ENCODE measurements at places on chromosomes 11 and 22. TPM values are rescaled to one million over a fixed set of nuclear protein-coding genes. Genes with fewer than 3 reads are reported as not detected.

GRCh38 chr11:88326099-88326498 lies 11.4 kb downstream of the CTSC start:
- DNase-seq, result no peak

GRCh38 chr22:49795521-49795920 lies 32.2 kb downstream of the BRD1 start:
- no peak for DNase-seq

DNA sequence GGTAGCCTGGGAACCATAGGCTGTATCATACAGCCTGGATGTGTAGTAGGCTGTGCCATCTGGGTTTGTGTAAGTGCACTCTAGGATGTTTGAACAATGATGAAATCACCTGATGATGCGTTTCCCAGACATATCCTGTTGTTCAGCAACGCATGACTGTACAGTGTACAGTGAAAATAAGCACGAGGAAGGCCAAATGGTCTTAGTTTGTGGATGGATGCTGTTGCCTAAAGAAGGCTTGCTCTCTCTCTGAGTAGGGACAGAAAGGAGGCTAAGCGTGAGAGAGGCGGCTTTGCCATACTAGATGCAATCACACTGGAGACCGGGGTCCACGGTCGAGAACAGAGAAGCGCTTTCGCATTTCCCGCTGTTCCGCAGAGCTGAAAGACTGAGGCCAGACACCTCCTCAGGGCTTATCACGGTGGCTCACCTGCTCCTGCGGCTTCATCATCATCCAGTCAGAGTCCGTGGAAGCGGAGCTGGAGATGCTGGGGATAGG lies 27.6 kb upstream of the APLP2 start:
- no peak for DNase-seq

- no peak for DNase-seq
These were observed 4.5 kb downstream of the FXYD2 start for GRCh38 chr11:117820071-117820470.

DNA sequence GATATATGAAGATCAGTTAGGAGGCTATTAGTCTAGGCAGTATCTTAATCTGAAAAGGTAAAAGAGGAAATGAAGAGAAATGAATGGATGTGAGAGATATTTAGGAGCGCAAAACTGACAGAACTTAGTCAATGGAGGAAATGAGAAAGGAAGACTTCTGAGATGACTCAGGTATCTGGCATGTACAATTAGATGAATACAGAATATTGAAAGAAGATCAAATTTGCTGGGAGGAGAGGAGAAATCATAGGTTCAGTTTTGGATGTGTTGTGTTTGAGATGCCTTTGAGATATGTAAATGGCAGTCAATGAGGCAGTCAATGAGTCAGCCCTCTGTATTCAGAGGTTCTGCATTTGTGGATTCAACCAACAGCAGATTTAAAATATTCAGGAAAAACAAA lies 42.9 kb upstream of the GAB2 start:
- DNase-seq, result no peak

- DNase-seq, result no peak
These were observed 14.7 kb downstream of the SULT4A1 start for GRCh38 chr22:43847376-43848289.

GRCh38 chr22:44583061-44583760 lies 85.2 kb upstream of the RTL6 start:
- DNase-seq, result peak; percentile 19

- DNase-seq, result peak; percentile 68
These were observed 98.8 kb downstream of the MED15 start for GRCh38 chr22:20606041-20606783.

DNA sequence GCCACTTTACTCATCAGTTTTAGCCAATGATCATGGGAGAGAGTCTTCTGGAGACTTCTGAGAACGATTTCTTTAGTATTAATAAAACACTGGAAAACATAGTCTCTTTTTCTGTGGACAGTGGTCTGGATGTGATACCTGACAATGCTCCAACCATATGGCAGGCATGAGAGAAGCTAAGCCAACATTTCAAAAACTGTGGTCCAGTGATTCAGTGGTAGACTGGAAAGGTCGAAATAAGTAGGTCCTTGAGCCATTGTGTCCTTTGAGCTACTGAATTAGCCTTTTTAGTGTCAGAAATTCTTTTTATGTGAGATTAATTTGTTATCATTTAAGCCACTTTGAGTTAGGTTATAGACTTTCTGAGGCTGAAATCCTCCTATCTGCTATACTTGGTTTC lies 197.7 kb upstream of the CTSC start:
- no peak for DNase-seq

- DNase-seq, result no peak
These were observed 20.6 kb upstream of the DAGLA start for GRCh38 chr11:61659413-61660196.

- DNase-seq, result no peak
These were observed 120.0 kb upstream of the SERPIND1 start for GRCh38 chr22:20653795-20654342.

DNA sequence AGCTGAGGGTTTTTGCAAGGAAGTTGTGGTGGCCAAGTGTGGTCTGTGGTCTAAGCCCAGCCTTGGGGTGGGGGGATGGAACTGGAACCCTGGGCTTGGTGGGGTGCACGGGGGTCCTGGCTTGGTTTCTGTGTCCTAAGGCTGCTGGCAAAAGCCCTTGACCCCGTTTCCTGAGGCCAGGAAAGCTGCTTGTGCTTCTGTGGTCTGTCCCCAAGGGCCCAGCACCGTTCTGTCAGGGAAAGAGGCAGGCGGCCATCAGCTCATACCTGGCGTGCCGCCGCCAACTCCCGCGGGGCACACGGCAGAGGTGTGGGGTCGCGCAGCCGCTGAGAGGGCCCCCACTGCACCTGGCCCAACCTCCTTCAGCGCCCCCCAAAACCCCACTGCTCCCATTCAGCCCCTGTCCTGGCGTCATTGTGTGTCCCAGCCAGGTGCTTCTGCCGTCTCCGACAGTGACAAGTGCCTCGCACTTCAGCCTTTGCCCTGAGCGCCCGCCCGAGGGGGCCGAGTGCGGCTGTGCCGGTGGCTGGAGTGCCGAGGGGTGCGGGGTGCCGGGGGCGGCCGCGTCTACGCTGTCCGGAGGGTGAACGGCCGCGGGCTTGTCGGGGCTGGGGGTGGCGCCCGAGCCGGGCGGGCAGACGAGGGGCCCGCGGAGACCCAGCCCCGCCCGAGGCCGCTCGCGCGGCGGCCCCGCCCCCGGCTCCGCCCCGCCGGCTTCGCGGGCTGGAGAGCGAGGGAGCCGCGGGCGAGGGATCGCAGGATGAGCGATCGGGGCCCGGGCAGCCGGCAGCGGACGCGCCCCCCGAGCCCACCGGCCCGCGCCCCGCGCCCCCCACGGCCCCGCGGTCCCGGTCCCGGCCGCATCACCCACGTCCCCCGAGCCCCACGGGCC lies at the start of gene CNIH2:
Gene CNIH2 (plus strand): TSS at position 705 of the 892 bp plus-strand sequence. CDS start 282 bp downstream, outside the sequence.
- peak; percentile 69 for DNase-seq

DNA sequence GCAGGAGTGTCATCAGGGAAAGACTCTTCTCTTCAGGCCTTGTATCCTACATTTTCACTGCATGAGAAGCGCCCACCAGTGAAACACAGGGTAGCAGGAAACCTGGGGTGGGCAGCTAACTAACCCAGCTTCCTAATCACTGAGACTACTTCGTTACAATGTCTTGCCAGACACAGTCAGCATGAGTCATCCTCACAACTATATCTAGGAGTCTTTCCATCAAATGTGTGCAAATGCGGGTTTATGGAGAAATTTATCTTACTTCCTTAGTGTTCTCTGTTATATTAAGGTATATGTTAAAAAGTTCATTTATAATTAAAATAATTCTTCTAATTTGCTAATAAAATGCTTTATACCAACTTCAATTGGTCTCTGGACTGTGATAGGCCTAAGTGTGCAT lies 79.9 kb upstream of the RAB1B start:
- DNase-seq, result no peak

DNA sequence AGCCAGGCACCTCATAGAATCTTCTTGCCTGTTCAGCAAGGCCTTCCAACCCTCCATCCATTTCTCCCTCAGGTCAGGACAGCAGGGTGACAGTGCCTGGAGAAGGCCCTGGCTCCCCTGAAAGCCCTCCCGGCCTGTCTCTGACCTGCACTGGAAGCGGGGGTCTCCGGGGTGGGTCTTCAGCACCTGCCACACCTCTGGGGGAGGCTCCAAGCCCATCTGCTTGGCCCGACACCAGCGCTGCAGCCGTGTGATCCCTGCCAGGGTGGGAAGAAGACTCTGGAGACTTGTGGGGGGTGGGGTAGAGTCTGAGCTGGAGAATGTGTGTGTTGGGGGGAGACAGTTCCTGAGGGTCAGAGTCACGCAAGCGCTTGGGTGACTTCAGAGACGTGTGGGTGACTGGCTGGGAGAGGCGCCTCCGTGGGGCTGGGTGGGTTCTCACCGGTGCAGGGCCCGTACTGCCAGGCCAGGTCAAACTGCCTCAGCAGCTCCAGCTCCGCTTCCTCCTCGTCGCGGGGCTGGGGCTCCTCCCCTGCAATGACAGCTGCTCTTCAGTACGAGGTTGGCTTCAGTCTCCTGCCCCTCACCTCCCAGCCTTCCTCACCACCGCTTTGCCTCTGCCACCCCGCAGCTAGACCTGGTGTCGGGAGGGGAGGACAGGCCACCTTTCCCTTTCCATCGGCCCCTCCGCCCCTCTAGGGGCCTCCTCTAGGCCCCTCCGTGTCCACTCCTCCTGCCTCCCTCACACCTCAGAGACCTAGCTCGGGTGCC lies 615 bp downstream of the POLD4 start:
- peak; percentile 69 for DNase-seq

GRCh38 chr22:30240541-30241417 lies 5.8 kb downstream of the LIF start:
- no peak for DNase-seq

DNA sequence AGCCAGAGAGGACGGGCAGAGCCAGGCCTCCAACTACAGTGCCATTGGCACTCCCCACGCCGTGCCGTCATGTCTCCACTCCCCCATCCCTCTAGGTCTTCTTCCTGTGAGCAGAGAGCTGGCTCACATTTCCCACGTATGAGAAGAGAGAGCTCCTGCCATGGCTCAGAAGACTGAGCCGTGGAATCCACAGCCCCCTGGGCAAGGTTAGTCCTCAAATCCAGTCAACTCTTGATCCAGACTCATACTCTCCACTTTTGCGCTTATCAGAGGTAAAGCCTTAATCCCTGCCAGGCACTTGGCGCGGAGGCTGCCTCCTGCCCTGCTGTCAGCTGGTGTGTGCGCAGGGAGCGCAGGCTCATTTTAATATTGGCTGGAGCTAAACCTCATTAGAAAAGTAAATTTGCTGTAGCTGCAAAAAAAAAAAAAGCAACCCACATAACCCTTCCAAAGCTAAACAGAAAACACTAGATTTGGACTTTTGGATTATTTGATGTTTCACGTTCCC lies 4.7 kb downstream of the B3GAT1 start:
- no peak for DNase-seq

GRCh38 chr11:116170526-116171120 lies 602.2 kb downstream of the BUD13 start:
- DNase-seq, result no peak

DNA sequence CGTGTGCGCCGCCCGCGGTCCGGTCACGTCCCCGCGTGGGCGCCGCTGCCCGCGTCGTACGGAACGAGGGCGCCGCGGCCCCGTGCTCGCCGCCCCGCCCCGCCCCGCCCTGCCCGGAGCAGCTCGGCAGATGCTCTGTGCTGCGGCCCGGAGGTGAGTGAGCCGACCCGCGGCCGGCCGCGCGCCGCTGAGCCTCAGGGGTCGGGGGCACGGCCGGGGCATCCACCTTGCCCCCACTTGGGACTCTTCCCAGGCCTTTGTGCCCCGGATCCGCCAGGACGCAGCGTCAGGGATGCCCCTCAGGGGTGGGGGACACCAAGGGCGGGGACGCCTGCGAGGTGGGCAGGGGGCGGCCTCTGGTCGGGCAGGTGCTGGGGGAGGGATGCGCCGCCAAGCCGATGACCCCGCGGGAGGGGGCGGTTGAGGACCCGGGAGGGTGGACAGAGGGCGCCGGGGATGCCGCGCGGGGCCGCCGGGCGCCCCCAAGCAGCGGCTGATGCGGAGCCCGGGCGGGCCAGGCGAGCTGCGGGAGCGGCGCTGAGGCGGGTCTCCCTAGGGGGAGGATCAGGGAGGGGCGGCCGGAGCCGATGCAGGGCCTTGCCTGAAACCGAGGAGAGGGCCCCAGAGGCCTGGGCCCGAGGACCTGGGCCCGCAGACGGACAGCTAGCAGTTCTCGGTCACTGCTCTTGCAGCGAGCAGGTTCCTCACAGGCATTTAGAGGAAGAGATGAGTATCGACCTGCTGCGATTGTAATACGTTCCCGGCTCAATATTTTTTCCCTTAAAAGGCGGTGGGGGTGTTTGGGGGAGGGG lies at the start of gene GNAZ:
Gene GNAZ (plus strand): TSS at position 102 of the 812 bp plus-strand sequence. CDS start 25,177 bp downstream, outside the sequence.
- peak; percentile 39 for DNase-seq

DNA sequence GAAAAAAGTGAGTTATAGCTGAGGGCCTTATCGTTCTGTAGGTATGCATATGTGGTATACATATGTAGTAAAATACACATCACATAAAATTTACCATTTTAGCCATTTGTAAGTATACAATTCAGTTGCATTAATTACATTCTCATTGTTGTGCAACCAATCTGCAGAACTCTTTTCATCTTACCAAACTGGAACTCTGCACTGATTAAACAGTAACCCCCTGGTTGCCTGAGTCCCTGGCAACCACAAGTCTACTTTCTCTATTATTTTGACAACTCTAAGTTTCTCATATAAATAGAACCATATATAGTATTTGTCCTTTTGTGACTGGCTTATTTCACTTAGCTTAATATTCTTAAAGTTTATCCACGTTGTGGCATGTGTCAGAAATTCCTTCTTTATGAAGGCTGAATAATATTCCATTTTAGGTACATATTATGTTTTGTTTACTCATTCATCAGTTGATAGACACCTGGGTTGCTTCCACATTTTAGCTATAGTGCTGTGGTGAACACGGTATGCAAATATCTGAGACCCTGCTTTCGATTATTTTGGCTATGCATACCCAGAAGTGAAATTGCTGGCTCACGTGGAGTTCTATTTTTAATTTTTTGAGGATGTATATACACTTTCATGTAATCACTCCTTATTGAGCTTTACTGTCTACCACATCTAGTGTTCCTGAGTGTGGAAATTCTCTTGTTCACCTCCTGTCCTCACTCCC lies 1.6 kb upstream of the DDX10 start:
- no peak for DNase-seq

DNA sequence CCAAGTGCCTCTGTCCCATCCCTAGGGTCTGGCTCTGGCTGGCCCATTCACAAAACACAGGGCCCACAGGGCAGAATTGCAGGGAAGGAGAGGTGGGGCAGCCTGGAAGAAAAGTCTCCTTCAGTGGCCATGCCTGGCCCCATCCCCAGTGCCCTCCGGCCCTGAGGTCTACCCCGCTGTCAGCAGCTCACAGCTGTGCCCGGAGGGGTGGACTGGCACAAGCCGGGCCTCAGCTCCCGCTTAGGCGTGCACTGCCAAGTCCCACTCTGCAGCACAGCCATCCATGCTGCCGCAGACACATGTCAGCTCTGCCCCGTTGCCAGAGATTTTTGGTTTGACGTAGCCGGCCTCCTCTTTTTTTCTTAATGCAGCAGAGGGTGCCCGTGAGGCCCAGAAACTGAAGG lies 3.9 kb upstream of the SCN2B start:
- peak; percentile 92 for DNase-seq

GRCh38 chr11:27904358-27905055 lies 203.4 kb downstream of the KIF18A start:
- no peak for DNase-seq

GRCh38 chr11:71581826-71582225 lies 849 bp downstream of the KRTAP5-11 start:
- no peak for DNase-seq

The LMNTD2 gene
- 0.20 TPM for total RNA-seq

The TMEM218 gene
- total RNA-seq, result 7.9 TPM

The GGTLC2 gene
- not detected for total RNA-seq

The IFITM10 gene
- 0.77 TPM for total RNA-seq

The OR51I1 gene
- total RNA-seq, result not detected

The HEPN1 gene
- not detected for total RNA-seq

The SLC5A1 gene
- 223 TPM for total RNA-seq

The RPS25 gene
- total RNA-seq, result 813 TPM

The CDKN1C gene
- total RNA-seq, result 42.0 TPM
